ENCODE measurements at places on chromosomes 1 and 21. TPM values are rescaled to one million over a fixed set of nuclear protein-coding genes. Genes with fewer than 3 reads are reported as not detected.

Gene SERPINC1
- total RNA-seq, result not detected

Gene ADORA3
- total RNA-seq, result 5.2 TPM

Gene L1TD1
- total RNA-seq, result not detected

Gene LIN28A
- not detected for total RNA-seq

Gene OR6N1
- total RNA-seq, result not detected

Gene EXTL1
- total RNA-seq, result not detected

Gene KRTAP7-1
- total RNA-seq, result not detected

Gene FCN3
- total RNA-seq, result 4.6 TPM

DNA sequence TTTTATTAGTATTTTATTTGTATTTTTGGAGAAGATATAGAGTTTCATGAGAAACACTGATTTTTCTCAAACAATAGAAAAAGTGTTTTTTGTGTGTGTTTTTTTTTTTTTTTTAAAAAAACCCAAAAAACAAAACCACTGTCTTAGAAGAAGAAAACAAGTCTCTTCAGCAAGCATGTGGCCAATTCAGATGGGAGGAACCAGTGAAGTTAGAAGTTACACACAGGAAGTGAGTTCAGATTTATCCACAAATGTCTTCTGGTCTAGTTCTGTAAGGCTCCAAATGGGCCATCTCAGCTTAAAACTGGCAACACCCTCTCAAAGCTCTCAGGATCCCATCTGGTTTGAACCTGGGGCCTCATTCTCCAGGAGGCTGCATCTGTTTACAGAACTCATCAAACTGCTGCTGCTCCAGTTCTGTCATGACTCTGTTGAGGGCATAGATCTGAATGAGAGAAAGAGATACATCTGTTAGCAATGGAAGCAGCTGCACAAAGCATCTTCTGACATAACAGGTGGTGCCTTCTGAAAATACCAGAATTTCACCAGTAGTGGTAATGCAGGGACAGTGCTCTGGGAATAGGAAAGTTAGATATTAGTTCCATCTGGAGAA is 9.8 kb upstream of the ERMAP start:
- DNase-seq, result no peak

GRCh38 chr1:64654519-64655341 is 90.1 kb upstream of the RAVER2 start:
- DNase-seq, result no peak

DNA sequence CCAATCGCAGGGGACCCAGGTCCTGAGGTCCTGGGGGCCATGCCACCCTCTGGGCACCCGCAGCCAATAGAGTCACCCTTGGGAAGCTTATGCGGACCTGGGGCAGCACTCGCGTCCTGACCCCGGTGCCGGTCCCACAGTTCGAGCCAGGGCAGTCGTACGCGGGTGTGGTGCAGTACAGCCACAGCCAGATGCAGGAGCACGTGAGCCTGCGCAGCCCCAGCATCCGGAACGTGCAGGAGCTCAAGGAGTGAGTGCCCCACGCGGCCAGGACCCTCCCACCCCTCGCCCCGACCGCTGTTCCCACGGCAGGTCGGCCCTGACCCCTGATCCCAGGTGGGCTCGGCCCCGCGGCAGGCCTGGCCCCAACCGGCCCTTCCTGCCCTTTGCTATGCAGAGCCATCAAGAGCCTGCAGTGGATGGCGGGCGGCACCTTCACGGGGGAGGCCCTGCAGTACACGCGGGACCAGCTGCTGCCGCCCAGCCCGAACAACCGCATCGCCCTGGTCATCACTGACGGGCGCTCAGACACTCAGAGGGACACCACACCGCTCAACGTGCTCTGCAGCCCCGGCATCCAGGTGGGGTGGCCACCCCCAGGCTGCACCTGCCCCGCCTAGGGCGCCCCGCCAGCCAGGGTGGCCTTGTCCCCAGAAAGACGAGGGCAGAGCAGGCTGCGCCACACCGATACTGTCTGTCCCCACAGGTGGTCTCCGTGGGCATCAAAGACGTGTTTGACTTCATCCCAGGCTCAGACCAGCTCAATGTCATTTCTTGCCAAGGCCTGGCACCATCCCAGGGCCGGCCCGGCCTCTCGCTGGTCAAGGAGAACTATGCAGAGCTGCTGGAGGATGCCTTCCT is 20.5 kb downstream of the COL6A1 start:
- no peak for DNase-seq

GRCh38 chr1:110597966-110598365 is 8.2 kb downstream of the KCNA2 start:
- no peak for DNase-seq

DNA sequence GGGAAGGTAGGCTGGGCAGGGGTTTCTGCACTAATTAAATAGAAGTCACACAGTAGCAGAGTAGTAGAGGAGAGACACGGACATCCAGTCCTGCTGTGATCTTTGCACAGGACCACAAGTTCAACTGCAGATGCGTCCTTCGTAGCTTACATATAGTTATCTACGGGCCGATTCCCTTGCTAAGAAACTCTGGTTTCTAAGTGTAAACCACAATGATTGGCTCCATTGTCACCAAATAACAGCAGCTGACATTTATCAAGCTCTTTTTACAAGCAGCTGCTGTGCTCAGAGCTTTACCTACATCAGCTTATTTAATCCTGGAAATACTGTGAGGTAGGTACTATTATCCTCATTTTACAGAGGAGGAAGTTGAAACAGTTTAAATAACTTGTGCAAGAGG is 3.1 kb downstream of the SLC45A3 start:
- no peak for DNase-seq

DNA sequence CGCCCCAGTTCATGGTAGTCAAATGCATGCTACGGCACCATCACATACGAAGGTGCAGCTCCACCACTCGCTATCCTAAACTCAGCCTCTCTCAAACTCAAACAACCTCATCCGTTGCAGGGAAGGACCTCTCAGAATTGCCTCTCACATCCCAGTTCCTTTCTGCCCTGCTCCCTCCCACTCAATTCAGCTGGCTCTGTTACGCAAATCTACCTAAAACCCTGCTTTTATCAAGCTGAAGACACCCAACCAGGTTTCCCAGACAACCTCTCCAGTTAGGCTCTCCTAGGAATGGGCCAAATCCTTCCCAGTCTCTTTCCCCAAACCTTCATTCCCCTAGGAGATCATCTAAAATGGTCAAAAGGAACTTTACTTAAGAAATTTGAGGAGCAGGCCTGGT is 62.9 kb downstream of the CLSTN1 start:
- no peak for DNase-seq

DNA sequence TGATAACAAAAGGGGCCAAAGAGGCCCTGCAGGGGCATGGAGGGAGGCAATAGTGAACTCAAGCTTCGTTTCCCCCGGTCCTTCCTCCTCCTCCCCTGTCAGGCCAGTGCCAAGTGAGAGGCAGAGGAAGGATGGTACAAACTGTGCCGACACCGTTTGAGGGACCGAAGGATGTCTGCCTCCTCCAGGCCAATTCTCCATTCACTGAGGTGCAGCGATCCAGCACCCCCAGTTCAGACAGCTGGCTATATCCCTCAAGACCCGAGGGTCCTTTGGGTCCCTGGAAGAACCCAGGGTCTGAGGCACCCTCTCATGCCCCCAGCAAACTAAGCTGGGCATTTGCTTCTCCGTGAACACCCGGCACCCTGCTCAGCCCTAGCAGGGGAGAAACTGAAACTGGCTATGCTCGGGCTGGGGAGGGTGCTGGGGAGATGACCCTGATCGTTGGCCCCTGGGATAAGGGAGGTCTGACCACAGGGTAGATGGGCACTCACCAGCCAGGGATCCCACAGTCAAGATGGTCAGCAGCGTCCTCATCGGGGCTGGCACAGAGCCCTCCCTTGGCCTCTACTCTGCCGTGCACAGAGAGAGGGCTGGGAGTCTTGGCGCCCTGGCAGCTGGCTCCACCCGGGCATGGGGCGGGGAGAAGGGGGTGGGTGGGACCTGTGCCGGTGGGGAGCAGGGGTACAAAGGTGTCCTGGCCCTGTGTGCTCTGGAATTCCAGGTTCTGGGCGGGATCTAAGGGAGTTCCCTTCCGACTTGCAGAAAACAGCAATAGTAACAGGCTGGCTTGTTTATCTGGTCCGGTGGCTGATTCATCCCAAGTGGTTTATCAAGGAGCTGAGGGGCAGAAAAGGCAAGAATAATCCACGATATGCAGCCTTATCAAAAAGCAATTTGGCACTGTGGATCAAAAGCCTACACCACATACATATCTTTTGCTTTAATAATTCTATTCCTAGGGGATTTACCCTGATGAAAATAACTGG is at the start of gene IL22RA1:
Gene IL22RA1 (minus strand): TSS at position 595 of the 989 bp plus-strand sequence. CDS start 58 bp downstream, at position 537.
- no peak for DNase-seq

DNA sequence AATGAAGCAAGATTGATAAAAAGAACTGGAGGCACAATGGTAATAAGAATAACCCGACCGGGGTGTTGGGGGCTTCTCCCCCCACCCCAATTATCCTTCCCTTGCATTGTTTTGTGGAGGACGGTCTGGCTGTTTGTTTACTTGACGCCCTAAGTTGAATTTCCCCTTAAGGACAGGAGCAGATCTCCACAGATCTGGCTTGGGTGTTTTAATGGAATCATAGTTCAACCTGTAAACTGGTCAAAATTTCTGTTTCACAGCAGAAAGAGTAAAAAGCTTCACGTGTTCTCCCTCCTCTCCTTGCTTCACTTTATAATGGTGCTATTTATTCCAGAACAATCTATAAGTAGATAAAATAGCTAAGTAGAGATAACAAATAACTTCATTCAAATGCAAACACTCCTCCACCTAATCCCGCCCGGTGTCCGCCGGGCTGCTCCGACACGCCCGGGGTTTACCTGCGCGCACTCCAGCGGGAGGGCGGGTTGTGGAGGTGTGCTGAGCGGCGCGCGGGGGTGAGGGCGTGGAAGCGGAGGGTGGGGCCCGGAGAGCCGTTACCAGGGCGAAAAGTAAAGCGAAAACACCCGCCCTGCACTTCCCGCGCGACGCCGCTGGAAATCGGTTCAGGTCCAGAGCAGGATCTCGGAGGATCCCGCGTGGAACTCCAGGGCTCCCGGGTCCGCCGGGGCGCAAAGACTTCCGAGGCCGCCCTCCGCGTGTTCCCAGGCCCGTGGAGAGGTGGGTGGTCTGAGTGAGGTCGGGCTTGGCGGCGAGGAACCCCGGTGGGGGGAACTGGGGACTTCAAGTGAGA is 2.0 kb upstream of the ATF3 start:
- DNase-seq, result no peak

DNA sequence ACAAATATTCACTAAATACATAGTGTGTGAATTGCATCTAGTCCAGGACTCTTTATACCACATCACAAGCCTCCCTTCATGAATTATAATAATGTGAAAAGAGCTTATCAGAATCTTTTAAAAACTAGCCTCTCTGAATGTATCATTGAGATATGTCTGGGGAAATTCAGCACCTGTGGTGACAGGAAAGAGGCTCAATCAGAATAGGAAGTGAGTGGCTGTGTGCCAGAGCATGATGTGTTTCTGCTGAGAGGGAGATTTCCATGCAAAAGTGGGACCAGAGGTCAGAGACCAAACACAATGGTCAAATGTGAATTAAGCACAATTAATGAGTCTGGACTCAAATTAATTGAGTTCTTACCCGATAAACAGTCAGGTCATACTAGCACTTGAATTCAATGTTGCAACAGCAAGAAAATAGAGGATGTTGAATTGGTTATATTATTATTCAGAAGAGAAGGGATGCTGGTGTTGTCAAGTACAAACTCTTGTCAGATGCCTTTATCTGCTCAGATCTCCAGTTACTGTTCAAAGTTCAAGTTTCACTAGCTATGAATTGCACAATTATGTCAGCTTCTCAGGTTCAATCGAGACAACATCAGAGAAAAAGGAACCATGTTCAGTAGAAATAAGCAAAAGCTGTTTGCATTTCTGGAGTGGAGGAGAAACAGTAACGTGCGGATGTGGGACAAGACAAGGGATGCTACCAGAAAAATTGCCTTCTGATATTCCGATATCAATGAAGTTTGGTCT is 226.2 kb downstream of the ZNF326 start:
- DNase-seq, result no peak

DNA sequence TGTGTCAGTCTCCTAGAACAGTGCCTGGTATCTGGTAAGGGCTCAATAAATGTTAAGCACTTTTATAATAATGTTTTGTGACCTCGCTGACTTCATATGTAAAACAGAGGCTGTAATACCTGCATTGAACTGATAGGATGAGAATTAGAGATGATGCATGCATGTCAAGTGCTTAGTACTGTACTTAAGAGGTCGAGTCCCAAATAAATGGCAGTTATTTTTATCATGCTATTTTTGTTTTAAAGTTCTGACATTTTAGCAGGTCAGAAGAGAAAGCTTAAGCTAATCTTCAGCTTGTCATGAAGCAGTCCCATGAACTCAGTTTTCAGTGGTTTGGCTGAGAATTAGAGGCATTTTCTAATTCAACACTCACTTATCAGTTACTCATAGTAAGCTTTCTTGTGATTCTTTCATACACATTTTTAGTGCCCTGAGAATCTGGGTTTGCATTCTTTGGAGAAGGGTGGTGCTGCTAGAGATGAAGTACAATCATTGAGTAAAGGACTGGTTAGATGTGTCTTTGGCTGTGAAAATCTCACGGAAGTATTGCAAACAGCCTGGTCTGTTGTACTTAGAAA is 75.7 kb upstream of the RAVER2 start:
- no peak for DNase-seq

GRCh38 chr1:182163821-182164223 is 102.3 kb upstream of the ZNF648 start:
- DNase-seq, result no peak

GRCh38 chr1:29358183-29358582 is 121.9 kb downstream of the PTPRU start:
- no peak for DNase-seq

GRCh38 chr1:221264848-221265247 is 385.6 kb downstream of the HLX start:
- DNase-seq, result no peak

GRCh38 chr1:228381356-228381755 is 25.3 kb downstream of the TRIM11 start:
- DNase-seq, result no peak

DNA sequence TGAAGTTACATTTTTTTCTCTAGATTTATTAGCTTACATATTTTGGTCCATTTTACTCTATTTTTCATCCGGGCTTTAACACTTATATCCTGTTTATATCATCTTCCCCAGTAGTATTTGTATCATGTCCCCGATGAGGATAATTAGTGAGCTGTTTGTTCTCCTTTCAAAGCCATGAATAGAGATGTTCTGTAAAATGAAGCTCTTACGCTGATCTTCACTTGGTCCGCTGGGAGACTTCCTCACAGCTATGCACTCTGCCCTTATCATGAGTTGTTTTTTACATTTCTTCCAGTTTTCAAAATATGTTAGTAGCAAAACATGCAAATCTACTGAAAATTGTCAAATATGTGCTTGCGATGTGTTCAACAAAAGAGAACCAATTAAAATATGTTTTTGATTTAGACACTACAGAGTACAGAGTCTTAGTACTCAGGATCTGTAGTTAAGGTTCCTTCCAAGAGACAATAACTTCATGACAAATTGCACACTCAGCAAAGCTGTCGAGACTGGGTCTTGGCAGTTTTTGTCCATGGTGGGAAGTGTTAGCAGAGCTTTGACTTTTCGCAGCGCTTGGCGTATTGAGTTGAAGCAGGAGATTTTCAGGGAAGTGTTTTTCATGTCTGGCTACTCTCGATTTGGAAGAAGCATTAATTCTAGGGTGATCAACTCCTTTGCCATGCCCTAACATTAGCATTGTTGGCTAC is 292.0 kb upstream of the ADAMTS5 start:
- DNase-seq, result no peak

Measured in esophagus squamous epithelium (tissue), 5 donors.